ENCODE measurements at places on chromosomes 13 and 19. TPM values are rescaled to one million over a fixed set of nuclear protein-coding genes. Genes with fewer than 3 reads are reported as not detected.

- peak; percentile 56 for DNase-seq
These were observed 3.2 kb upstream of the PLPP2 start for GRCh38 chr19:294341-294945.

GRCh38 chr19:3712663-3713611 is 4.8 kb downstream of the TJP3 start:
- no peak for DNase-seq

The NXNL1 gene
- total RNA-seq = not detected

The SIGLEC8 gene
- total RNA-seq = 0.20 TPM

The FFAR3 gene
- total RNA-seq = not detected

Data from pancreas (tissue), 10 donors.